Stimulated activated CD4-positive, alpha-beta T cell treated with anti-CD3 and anti-CD28 coated beads, Interleukin-1b, Interleukin-23, amount 100 ng/mL, for 1 hour (primary cell): ENCODE measurements at places on chromosomes 11 and 22.

- no peak for DNase-seq
These were observed 30.2 kb upstream of the CLTCL1 start for GRCh38 chr22:19321757-19322156.

DNA sequence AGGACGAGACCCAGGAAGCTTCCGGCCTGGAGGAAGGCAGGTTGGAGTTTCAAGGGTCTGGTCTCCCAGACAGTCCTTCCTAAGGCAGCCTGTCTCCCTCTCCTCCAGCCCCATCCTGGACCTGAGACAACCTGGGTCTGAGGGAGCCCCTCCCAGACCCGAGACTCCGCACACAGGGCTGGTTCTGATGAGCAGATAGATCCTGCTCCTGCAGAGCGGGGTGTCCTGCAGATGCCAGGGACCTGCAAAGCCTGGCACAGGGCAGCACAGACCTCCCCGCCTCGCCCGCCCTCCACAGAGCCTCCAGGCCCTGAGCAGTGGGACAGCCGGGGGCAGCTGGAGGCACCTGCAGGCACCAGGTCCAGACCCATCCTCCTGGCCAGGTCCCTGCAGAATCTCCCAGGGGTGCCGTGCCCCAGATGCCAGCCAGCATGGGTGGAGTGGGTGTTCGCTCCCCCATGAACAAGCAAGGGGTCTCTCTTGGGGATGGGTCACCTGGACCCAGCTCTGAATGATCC is 7.8 kb downstream of the PIM3 start:
- no peak for DNase-seq

GRCh38 chr11:75771646-75772410 is 3.2 kb downstream of the DGAT2 start:
- no peak for DNase-seq

DNA sequence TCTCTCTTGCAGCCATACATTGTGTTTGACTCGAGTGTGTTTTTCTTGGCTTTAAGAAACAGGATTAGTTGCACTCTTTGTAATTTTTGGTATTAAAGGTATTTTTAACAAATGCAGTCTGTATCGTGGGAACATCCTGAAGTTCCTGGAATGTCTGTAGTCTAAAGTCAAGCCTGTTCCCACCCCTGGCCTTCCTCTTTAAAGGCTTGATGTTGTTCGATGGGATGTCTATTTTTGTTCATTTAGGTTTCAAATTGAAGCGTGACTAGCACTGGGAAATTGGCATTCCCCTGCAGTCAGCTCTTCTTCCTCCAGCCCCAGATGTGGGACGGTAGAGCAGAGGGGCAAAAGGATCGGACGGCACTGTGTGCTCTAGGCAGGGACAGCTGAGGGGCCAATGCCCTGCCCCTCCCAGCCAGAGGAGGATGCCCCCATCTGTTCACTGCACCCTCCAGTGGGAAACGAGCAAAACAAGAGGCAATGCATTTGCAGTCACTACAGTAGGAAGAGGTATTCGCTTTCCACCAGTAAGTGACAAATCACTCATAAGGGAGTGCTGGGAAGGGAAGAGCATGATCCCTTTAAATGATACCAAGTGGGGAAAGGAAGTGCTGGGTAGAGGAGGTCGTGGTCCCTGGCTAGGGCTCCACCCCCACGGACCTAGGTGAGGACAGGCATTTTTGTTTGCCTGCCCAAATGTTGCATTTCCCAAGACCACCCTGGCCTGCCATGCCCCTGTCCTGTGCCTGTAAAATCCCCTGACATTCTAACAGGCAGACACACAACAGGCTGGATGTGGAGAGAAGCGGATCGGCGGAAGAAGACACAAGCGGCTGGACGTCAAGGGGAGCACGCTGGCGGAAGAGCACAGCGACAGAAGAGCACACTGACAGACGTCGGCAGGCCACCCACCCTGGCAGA is 47.4 kb upstream of the SEPTIN5 start:
- no peak for DNase-seq

DNA sequence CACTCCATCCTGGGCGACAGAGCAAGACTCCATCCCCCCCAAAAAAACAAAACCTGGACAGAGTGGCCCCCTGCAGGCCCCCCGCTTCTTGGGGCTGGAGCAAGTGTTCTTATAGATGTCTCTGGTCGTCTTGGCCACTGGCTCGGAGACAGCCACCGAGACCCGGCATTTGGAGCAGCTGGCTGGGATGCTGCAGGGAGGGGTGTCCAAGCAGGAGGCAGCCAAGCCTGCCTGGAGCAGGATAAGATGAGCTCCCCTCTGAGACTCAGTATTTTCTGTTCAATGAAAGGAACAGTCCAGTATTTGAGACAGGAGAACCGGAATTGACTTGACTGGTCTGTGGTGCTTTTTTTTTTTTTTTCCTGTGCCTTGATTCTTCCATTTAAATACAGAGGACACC is 44.5 kb downstream of the BCR start:
- DNase-seq = no peak

- no peak for DNase-seq
These were observed 131.9 kb downstream of the WNT7B start for GRCh38 chr22:45845076-45845487.

GRCh38 chr11:76761718-76762355 is 21.3 kb upstream of the TSKU start:
- no peak for DNase-seq

- no peak for DNase-seq
These were observed 2.1 kb upstream of the DMC1 start for GRCh38 chr22:38572065-38572464.

- no peak for DNase-seq
These were observed 1.8 kb downstream of the OR10AG1 start for GRCh38 chr11:55967914-55968313.

GRCh38 chr22:24925586-24926427 is 20.7 kb downstream of the LHFPL7 start:
- no peak for DNase-seq

GRCh38 chr11:44993971-44994704 is 43.5 kb upstream of the TP53I11 start:
- no peak for DNase-seq

DNA sequence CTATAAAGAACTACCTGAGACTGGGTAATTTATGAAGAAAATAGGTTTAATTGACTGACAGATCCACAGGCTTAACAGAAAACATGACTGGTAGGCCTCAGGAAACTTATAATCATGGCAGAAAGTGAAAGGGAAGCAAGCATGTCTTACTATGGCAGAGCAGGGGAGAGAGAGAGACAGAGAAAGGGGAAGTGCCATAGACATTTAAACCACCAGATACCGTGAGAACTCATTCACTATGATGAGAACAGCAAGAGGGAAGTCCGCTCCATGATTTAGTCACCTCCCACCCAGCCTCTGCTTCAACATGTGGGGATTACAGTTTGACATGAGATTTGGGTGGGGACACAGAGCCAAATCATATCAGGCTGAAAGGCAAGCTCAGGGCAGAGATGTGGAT is 327.1 kb upstream of the DDI1 start:
- DNase-seq = no peak

DNA sequence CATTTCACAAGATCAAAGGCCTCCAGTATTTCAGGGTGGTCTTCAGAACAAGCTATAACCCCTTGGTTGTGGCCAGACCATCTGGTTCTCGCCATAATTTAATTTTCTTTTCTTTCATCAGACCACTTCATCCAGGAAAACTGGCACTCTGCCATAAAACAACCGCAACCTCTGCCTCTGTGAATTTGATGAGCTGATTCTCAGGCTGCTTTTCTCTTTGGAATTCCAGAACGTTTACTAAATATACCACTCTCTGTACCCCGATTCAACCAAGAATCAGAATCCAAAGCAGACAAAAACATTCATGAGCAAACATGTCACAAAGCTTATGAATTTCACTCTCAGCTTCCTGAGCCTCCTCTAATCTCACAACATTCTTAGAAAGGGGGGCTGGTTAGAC is 331.8 kb upstream of the SYN3 start:
- no peak for DNase-seq

DNA sequence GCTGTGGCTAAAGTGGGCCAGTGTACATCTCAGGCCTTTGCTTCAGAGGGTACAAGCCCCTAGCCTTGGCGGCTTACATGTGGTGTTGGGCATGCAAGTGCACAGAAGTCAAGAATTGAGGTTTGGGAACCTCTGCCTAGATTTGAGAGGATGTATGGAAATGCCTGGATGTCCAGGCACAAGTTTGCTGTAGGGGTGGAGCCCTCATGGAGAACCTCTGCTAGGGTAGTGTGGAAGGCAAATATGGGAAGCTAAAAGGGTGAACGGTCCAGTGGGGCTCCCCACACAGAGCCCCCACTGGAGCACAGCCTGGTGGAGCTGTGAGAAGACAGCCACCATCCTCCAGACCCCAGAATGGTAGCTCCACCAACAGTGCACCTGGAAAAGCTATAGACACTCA is 28.5 kb upstream of the PGR start:
- no peak for DNase-seq

DNA sequence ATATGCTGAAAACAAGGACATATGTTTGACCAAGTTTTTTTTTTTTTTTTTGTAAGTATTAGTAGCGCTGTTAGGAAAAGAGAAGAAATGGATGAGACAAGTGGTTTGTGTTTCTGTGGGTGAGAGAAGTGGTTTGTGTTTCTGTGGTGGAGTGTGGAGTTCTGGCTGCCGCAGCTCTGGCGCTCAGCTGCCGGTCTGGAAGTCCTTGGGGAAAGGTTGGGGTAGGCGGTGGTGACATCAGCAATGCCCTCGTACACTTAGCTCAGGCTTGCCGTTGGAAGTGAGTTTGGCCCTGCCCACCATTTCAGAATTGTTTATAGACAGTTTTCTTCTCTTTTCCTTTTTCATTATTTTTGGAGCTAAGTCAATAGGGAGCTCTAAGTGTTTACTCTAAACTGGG is 116.6 kb downstream of the TBC1D22A start:
- DNase-seq = no peak

DNA sequence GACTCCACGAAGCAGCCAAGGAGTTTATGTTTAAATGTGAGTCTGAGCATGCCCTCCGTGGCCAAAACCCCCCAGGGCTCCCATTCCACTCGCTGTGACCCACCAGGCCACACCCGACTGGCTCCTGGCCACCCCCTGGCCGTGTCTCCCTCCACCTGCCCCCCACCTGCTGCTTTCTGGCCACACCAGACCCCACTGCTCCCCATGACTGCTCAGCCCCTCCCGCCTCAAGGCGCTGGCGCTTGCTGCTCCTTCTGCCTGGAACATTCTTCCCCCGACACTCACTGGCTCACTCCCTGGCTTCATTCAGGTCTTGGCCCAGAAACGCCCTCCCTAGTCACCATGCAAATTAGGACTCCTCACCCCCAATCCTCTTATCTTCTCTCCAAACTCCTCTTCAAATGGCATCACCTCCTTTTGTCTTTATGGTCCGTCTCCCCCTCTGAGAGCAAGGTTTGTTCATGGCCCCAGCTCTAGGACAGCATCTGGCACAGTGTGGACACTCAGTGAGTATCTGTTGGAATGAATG is 72.2 kb downstream of the EFCAB6 start:
- no peak for DNase-seq

DNA sequence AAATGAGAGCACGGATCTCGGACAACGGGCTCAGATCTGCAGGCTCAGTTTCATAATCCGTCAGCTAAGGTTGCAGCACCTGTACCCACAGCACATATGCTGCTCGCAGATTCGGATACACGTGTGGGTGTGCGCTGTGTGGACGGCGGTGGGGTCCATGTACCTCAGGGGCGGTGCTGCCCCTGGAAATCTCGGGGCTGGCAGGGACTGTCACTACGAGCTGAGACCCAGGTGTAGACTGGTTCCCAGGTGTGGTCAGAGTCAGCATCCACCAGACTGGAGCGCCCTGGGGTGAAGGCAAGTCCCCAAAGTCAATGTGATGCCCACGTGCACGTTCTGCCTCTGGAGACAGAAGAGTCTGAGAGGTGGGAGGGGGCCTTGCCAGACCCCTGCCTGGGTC is 989.3 kb downstream of the BRD1 start:
- no peak for DNase-seq

DNA sequence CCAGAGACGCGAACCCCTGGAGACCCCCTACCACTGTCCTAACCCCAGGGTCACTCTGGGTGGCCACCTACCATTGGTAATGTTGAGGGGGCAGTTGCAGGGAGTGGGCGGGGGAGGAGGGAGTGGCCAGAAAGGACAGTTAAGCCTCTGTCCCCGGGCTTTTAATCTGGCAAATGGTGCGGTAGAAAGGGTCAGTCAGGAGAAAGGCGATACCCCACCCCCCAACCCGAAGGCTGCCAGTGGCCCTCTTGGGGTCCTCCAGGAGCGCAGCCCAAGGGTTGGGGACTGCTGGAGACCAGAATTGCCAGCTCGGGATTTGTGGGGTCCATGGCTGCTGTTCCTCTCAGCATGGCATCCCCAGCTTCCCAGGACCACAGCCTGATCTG is 742 bp downstream of the P2RY2 start:
- DNase-seq = no peak

DNA sequence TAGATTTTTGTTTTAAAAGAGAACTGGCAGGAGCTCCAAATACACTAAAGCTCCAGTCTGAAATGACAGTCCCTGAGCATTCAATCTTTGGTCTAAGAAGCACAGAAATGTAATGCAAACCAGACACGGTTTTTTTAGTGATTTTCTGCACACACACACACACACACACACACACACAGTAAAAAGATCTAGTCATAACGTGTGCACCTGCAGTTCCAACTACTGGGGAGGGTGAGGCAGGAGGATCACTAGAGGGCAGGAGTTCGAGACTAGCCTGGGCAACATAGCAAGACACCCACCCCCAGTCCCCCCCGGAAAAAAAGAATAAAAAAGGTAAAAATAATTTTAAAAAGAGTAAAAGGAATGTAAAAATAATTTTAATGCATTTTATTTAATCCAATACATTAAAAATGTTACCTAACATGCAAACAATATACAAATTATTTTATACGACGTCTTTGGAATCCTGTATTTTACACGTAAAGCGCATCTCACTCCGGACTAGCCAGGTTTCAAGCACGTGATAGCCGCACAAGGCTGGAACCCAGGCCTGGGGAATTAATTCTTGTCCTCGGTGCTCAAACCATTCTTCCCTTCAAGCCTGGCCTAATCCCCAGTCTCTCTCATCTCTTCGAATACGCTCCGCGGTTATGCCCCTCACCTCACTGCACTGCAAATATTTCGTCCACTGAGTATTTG is 762 bp upstream of the TBC1D22A start:
- DNase-seq = no peak

GRCh38 chr11:59291228-59291627 is 67.5 kb upstream of the OR5AN1 start:
- no peak for DNase-seq

- no peak for DNase-seq
These were observed 133.7 kb upstream of the FIBIN start for GRCh38 chr11:26860091-26860780.

GRCh38 chr22:23565305-23565914 is 14.7 kb downstream of the IGLL1 start:
- DNase-seq = no peak

GRCh38 chr11:46352063-46352841 is 5.0 kb downstream of the DGKZ start:
- DNase-seq = peak; percentile 63

GRCh38 chr22:46959369-46959768 is 196.9 kb downstream of the TBC1D22A start:
- DNase-seq = no peak

- no peak for DNase-seq
These were observed 13.2 kb downstream of the CRTAM start for GRCh38 chr11:122851366-122851966.

- no peak for DNase-seq
These were observed 47.7 kb downstream of the AMOTL1 start for GRCh38 chr11:94815705-94816344.
